ENCODE measurements at places on chromosomes 1 and 21.

DNA sequence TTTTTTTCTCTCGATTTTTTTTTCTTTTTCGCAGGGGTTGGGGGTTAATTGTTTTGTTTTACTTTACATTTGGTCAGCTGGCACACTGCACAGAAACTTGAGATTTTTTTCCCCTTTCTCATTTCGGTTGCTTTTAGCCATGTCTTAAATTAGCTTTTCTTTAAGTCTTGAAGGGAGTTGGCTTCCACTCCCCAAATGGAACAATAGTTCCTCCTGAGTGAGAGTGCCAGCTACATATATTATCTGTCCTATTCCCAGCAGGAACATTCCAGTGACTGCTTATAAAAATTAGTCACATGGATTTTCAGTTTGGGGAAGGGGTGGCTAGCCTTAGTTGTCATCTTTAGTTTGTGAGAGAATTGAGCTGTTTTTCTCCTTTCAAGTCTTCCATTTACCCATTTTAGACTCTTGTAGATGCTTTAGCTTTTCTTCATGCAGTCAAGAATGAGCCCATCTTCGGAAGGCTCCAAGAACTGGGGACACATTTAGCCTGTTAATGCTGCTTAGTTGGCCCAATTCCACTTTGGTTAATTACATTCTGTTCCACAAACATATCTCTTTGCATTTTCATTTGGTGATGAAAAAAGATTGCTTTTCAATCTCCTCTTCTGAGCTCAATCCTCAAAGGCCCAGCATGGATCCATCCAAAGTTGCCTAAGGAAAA lies 510.1 kb upstream of the CXADR start:
- DNase-seq: no peak

DNA sequence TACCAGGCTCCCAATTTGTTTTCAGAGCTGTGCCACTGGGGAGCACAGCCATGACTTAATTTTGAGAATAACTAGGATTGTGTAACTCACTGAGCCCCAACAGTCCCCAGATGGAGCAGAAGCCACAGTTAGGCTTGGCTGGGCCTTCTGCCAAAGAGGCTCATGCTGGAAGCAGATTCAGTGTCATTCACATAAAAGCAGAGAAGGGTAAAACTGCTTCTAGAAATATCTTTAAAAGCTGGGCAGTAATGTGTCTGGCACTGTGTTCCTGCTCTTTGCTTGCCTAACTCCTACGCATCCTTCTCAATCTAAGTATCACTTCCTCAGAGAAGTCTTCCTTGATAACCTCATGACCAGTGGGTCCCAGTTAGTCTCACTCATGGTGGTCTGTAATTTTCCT lies 20.3 kb downstream of the STK40 start:
- DNase-seq: no peak

GRCh38 chr1:245748240-245748639 lies 593.5 kb downstream of the KIF26B start:
- DNase-seq: no peak

- DNase-seq: no peak
Measured at GRCh38 chr21:25559746-25560145, 47.5 kb downstream of the MRPL39 start.

DNA sequence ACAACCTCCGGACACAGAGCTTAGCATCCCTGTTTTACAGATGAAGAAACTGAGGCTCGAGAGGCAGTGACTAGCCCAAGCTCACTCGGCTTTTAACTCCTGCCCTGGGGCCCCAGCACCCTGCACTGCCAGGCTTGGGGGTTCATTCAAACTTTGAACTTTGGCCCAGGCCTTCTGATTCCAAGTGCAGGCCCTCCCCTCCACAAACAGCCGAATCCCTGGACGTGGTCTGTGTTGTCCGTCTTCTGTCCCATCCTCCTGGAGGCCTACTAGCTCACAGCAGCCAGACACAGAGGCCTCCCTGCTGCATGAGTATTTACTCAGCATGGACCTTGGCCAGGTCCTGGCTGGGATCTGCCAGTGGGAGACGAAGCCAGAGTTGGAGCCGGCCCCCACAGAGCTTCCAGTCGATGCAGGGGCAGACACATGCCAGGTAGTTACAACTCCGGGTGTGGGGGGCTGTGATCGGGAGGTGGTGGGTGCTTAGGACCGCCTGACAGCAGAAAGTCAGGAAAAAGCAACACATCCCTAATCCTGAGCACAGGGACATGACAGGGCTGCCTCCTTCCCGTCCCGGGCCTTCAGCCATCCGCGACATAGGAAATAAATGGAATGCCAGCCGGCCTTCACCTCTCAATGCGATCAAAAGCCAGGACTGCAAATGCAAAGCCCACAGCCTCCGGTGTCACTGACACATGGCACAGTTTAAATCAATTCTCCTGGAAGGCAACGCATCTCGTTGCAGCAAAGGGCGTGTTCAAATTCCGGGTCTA lies 7.4 kb downstream of the IFFO2 start:
- DNase-seq: no peak

- no peak for DNase-seq
Measured at GRCh38 chr1:96643519-96643918, 78.1 kb upstream of the PTBP2 start.

All from stimulated activated naive B cell treated with anti-CD40 and anti-IgM and Interleukin-4, amounts not matched to agents 10 μg/mL and 1 μg/mL and 100 μg/mL, for 72 hours (primary cell).